Fibroblast of mammary gland (primary cell): ENCODE measurements at places on chromosomes 2 and 18.

DNA sequence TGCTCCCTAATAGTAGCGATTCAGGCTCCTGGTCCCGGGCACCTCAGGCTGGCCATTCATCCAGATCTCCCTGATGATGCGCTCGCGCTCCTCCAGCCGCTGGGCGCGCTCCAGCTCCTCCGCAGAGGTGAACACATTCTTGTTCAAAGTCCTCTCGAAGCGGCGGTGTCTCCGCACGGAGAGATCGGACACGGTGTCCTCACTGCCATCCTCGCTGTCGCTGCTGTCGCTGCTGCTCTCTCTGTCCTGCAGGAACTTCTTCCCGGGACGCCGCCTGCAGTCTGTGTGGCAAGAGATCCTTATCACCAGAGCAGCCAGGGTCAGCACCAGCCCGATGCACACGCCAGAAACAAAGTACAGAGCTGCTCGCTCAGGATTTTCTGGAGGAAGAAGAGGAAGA is 67.5 kb downstream of the EVA1A start:
- no peak for DNase-seq

DNA sequence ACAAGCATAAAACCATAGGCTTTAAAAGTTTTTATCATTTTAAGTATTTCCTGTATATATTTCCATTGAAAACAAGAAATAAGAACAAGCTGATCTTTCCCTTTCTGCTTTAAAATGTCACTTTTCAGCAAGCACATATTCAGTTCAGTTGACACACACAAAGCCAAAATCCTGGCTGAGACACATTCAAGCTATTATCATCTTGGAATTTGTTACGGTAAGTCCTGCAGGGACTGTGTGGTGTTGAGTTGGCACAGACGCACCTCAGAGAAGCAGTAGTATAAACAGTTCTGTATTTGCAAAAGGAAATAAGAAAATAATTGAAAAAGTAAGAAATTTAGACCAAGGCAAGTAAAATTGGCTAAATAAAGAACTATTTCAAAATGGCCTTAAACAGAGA is 10.4 kb upstream of the DAW1 start:
- no peak for DNase-seq

DNA sequence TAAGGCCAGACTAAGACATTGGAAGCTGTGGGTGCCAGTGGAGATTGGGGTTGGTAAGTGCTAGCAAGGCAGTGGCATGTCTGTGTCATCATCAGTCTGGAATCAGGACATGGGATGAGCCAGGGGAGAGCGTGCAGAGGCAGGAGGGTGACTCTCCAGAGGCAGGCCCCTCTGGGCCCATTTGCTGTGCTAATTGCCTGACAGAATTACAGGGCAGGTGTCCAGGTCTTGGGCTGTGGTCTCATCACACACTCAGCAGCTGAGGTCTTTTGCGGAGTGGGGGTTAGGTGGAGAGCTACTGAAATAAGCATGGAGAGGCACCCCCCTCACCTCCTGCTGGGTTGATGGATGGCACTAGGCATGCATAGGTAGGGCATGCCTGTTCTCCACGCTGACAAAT is 57.4 kb downstream of the CELF4 start:
- DNase-seq: no peak

- peak; percentile 77 for DNase-seq
These were observed 53.4 kb downstream of the THADA start for GRCh38 chr2:43542285-43542933.

- DNase-seq: no peak
These were observed 194.9 kb upstream of the HDAC4 start for GRCh38 chr2:239595726-239596125.

- no peak for DNase-seq
These were observed 8.7 kb downstream of the CYP26B1 start for GRCh38 chr2:72138921-72139381.

DNA sequence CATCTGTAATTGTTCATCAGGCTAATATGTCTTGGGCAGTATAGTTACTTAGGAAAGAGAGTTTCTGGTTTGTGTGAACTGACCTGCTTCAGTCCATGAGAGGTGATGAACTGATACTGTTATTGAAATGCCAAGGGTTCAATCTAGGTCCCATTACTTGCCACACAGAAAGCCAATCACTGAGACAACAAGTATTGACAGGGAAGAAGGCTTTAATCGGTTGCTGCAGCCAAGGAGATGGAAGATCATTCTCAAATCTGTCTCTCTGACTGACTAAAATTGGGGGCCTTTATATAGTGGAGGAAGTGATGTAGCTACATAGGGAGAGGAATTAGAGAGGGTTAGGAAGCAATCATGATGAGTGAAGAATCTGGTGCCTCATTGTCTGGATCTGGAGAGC is 19.9 kb upstream of the FAM98A start:
- no peak for DNase-seq

DNA sequence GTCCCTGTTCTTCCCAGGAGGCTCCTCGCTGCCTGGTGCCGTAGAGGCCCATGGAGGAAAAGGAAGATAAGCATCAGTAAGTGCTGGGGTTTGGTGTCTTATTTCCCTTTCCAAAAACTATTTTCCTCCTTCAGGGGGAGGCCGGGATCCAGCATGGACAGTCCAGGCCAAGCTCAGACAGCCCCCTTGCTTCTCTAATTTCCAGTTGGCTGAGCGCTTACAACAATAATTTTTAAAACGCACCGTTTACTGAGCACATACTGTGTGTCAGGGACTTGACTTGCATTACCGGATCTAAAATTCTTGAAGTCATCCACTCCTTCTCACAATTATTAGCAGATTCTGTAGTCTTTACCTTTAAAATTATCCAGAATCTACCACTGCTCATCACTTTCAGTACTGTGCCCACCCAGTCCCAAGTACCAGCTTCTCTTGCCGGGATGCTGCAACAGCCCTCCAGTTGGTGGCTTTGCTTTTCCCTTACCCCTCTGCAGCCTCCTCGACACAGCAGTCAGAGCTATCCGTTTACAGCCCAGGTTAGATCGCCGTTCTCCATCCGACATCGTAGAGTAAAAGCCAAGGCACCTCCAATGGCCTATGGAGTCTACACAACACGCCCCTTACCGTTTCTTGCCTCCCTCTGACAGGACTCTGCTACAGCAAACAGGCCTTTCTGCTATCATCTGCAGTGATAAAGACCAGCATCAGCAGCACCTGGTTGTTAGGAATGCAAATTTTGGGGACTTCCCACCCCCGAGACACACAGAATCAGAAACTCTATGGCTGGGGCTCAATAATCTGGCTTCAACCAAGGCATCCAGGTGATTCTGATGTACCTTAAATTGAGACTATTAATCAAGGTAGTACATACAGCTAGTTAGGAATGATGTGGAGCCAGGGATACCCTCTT is 75.2 kb upstream of the TSPYL6 start:
- no peak for DNase-seq

DNA sequence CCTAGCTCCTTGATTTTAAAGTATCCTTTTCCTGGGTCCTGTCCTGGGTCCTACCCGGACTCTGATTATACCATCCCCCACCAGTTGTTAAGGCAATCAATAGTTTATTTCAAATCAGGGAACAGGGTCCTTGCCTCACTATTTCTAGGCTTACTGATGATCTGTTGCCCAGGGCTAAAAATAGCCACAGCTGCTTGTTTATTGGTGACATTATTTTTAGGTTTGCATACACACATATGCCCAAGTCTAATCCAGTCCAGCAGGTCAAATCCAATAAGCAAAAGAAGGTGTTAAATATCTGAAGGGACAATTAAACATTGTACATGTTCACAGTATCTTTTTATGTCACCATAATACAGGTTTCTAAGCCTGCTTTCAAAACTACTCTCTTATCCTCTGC is 66.0 kb downstream of the RAB10 start:
- no peak for DNase-seq

DNA sequence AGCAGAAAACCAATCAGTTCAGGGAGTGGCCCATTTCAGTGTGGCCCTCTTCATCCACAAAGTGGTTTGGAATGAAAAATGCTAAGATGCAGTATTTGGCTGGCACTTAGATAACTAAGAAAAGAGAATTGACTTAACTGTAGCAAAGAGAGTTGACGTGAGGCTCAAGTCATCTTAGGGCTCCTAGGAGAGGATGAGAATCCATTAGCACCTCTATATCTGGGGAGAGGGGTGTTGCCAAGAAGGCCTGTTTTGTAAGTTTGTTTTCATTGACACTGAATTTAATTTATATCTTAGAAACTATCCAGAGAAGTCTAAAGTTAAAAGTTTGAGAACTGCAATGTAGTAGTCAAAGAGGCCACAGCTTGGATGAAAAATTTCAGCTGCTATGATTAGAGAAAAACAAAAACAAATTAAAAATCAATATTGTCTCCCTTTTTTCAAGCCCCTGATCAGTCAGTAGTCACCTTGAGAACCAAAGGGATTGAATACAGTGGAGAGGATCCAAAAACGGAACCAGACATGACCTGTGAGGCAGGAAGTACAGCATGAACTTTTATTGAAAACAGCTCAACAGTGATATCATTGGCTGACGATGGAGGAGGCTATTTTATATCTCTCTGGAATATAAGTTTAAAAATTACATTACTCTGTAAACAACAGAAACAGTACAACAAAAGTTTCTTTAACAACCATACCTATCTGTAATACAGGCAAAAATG is 52.7 kb downstream of the PHLPP1 start:
- DNase-seq: peak; percentile 44

DNA sequence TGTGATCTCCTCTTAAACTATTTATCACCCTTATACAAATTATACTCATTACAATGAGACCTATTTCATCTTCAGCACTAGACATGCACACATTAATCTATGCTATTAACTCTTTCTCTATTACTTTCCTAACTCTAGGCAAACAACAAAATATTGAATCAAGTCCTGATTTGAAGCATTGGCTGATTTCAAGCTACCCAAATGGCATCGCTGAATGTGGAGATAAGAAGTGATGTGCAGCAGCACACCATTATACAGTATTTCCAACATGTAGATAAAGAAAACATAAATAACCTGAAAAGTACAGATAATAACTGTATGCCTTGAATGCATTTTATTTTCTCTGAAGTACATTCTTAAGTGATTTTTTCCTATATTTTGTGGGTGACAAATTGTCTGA is 268.6 kb upstream of the GULP1 start:
- DNase-seq: no peak

DNA sequence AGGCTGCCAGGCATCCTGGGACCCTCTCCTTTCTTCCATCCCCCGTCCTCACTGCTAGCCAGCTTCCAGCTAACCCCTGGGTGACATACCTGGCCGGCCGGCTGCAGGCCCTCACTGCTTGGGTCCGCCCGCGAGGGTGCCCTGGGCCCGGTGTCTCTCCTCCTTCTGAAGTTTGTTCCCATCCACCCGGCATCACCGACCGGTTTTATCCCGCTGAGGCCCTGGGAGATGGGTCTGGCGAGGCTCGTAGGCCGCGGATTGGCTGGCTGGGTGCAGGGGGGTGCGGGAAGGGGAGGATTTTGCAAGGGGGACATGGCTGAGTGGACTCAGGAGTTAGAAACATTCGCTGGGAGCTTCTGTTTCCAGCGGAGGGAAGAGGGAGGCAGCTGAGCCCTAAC is at the start of gene PAX8:
Gene PAX8, minus strand, starts transcription at position 180 of the 398 bp plus-strand sequence. CDS start 527 bp downstream, outside the sequence.
- no peak for DNase-seq

- no peak for DNase-seq
These were observed 10.3 kb upstream of the ACKR3 start for GRCh38 chr2:236558993-236559978.

DNA sequence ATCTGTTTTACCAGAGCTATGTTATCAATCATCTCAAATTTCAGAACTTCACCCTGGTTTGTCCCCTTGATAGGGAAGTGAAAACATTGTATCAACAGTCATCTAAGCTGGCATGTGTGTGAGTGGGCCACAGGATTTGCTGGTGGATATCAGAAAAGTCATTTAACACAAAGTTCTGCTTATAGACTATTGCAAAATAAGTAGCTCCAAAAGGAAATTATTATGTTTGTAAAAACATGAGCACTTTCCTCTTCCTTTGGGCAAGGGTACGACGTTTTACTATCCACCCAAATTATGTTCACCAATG is 20.7 kb upstream of the COPS8 start:
- no peak for DNase-seq

- peak; percentile 63 for DNase-seq
These were observed 1155.6 kb downstream of the LRP1B start for GRCh38 chr2:140975237-140975636.

- no peak for DNase-seq
These were observed 234.1 kb downstream of the CCDC102B start for GRCh38 chr18:69032009-69032408.

GRCh38 chr18:11400703-11401102 is 208.7 kb upstream of the SLC35G4 start:
- DNase-seq: no peak

DNA sequence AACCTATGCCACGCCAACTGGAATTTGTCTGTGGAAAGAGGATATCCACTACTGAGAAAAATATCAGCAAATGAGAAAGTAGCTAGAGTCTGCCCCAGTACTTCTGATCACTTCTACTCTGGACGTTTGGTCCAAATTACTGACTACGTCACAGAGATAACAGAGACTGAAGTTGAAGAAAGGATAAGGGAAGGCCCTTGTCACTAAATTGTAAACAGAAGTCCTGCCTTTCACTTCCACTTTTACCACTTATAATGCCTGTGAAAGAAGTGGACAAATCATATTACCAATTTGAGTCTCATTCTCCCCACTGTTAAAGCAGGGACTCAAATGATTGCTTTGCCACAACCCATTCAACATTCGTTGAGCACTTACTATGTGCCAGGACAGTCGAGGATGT is 173.9 kb upstream of the ERBB4 start:
- DNase-seq: no peak

GRCh38 chr2:20985062-20985461 is 58.8 kb downstream of the APOB start:
- no peak for DNase-seq

DNA sequence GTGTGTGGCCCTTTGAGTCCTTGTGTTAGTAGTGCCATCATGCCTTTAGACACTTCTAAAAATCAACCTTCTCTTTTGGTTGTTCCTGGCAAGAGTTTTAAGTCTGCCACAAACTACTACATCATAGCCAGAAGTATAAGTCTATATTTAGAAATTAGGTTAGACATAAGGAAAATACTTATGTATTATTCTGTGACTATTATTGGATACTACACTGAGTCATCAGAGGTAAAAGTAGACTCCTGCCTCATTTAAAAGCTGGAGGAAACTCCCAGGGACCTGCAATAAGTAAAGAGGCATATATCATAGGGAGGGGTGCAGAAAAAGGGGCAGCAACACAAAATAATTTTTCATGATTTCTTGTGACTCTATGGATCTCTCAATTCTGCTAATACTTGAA is 99.4 kb upstream of the OSR1 start:
- no peak for DNase-seq

DNA sequence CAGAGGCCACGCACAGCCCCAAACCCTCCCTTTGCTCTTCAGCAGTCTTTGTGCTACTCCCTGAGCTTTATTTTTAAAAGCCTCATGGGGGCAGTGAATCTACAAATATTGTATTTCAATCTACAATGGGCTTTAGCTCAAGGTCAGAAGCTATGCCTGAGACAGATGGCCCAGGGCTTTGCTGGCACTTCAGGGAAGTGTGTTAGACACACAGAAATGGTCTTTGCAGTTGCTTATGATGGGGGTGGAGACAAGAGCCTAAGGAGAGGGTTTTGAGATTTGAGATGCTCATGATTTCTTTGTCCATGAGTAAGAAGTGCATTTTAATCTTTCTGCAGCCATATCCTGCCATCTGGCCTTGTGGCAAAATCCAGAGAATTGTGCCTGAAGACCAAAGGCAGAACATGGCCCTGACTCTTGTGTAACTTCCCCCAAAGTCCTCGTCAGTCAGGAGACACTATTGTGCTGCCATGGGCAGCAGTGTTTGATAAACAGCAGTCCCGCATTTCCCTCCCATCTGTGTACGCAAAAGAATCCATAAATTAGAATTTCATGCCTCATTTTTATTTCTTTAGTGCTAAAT is 92.6 kb downstream of the VAPA start:
- DNase-seq: peak; percentile 47

GRCh38 chr2:18117592-18117991 is 239.1 kb downstream of the KCNS3 start:
- DNase-seq: peak; percentile 53
